ENCODE measurements at places on chromosomes 2 and 18.
A peak's percentile ranks its signal among the peaks of the same experiment; 100 is the strongest.

GRCh38 chr2:128789221-128789620, 470.6 kb upstream of the HS6ST1 start:
- no peak overlapping the region for H3K4me3 ChIP-seq
- H3K36me3 ChIP-seq = no peaks in the 10 kb centered on the region
- peak; percentile 2 for DNase-seq
- no peaks in the 10 kb centered on the region for H3K4me1 ChIP-seq

GRCh38 chr18:42773870-42774269, 341.6 kb downstream of the RIT2 start:
- no peaks in the 10 kb centered on the region for H3K4me1 ChIP-seq
- no peak overlapping the region for H3K27ac ChIP-seq
- no peaks in the 10 kb centered on the region for H3K36me3 ChIP-seq

- H3K27me3 ChIP-seq = peaks cover 27% of the 10 kb centered on the region
- no peaks in the 10 kb centered on the region for H3K4me1 ChIP-seq
- H3K36me3 ChIP-seq = no peaks in the 10 kb centered on the region
- H3K4me3 ChIP-seq = no peak overlapping the region
- no peak overlapping the region for H3K27ac ChIP-seq
- no peak for DNase-seq
Observed at GRCh38 chr2:170241756-170242155, 63.8 kb downstream of the MYO3B start.

DNA sequence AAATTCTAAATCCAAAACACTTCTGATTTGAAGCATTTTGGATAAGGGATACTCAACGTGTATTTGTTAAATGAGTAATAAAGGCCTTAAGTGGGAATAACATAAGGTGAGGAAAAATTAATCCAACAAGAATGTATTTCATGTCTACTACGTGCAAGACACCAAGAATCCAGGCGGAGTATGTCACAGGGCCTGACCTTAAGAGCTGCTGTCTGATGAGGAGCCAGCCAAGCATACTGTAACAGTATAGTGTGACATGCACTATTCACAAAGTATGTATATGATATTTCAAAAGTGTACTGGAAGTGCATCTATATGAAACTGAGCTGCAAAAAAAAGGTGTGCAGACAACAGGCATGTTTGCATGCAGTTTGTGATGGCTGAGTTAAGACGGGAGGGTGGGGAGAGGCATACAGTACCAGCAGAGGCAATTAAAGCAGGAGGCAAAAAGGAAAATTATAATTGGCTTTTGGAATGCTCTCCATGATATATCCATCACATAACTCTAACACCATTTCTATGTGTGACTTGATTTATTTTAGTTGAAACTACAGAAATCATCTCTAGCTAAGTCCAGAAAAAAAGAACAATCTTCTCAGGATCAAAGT, 18.2 kb downstream of the IWS1 start:
- H3K27ac ChIP-seq = no peak overlapping the region
- H3K27me3 ChIP-seq = no peaks in the 10 kb centered on the region
- H3K4me1 ChIP-seq = peaks cover 42% of the 10 kb centered on the region
- DNase-seq = no peak
- H3K4me3 ChIP-seq = no peak overlapping the region
- peaks cover 66% of the 10 kb centered on the region for H3K36me3 ChIP-seq

- no peaks in the 10 kb centered on the region for H3K4me1 ChIP-seq
- no peaks in the 10 kb centered on the region for H3K36me3 ChIP-seq
- no peak for DNase-seq
- no peak overlapping the region for H3K27ac ChIP-seq
- no peaks in the 10 kb centered on the region for H3K27me3 ChIP-seq
Observed at GRCh38 chr2:163859951-163860350, 124.1 kb upstream of the FIGN start.

GRCh38 chr18:13613591-13614501, 112.5 kb downstream of the FAM210A start:
- DNase-seq = no peak
- peaks cover 4% of the 10 kb centered on the region for H3K36me3 ChIP-seq
- peak overlapping the region; percentile 96 for H3K27ac ChIP-seq
- no peaks in the 10 kb centered on the region for H3K27me3 ChIP-seq
- H3K4me3 ChIP-seq = peak overlapping the region; percentile 69

DNA sequence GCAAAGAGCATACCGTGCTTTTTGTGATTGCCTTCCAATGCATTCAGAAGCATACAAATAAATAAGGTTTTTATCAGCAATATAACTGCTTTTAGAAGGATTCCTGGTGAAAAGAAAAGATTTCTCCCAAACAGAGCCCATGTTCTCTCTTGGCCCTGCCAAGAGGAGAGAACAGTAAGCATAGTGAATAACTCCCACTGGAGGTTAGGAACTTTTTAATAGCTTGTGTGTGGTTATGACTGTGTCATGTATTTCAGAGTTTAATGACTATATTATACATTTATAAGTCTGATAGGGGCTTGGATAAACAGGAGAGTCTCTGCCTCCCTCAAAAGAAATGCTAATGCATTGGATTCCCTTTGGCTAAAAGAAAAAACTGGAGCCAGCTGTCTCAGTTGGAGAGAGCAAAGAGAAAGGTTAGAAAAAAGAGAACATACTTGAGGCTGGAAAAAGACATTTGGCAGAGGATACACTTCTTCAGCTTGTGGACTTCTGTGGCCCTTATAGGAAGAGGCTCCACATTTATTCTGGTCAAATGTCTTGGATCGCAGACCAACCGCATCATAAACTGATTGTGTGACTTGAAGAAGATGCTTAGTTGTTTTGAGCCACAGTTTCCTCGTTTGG, 63.0 kb upstream of the SPRED2 start:
- H3K36me3 ChIP-seq = no peaks in the 10 kb centered on the region
- no peaks in the 10 kb centered on the region for H3K4me1 ChIP-seq
- H3K27me3 ChIP-seq = peaks cover 22% of the 10 kb centered on the region
- H3K27ac ChIP-seq = no peak overlapping the region

DNA sequence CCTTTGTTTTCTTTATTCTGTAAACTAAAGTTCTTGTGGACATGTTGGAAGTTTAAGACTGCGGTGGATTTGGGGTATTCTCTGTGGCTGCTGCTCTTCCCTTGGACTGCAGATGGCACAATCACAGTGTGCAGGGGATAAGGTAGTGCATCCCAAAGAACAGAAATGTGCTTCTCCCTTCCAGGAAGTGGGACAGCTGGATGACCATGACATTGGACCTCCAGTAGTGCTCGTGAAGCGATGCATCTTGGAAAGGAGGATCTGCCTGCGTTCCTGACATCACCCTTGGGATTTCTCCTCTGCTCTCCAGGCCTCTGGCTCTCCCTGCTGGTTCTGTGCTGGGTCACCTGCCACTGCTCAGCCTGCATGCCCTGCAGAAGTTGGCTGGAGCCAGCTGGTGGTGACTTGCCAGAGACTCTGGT, 109.9 kb downstream of the SLC4A3 start:
- no peak overlapping the region for H3K27ac ChIP-seq
- no peak for DNase-seq
- H3K4me1 ChIP-seq = no peaks in the 10 kb centered on the region
- H3K4me3 ChIP-seq = no peak overlapping the region
- no peaks in the 10 kb centered on the region for H3K36me3 ChIP-seq

GRCh38 chr18:6270771-6271216, 143.9 kb downstream of the L3MBTL4 start:
- DNase-seq = no peak
- no peak overlapping the region for H3K27ac ChIP-seq
- H3K4me3 ChIP-seq = no peak overlapping the region
- peaks cover 3% of the 10 kb centered on the region for H3K4me1 ChIP-seq
- H3K27me3 ChIP-seq = no peaks in the 10 kb centered on the region

- H3K27me3 ChIP-seq = no peaks in the 10 kb centered on the region
- H3K4me1 ChIP-seq = no peaks in the 10 kb centered on the region
- no peak overlapping the region for H3K4me3 ChIP-seq
- DNase-seq = no peak
Observed at GRCh38 chr2:67323209-67323991, 73.7 kb upstream of the ETAA1 start.

- no peak overlapping the region for H3K27ac ChIP-seq
- no peak overlapping the region for H3K4me3 ChIP-seq
- no peaks in the 10 kb centered on the region for H3K36me3 ChIP-seq
- H3K27me3 ChIP-seq = no peaks in the 10 kb centered on the region
- no peaks in the 10 kb centered on the region for H3K4me1 ChIP-seq
Observed at GRCh38 chr2:117057016-117057415, 757.5 kb upstream of the DDX18 start.

DNA sequence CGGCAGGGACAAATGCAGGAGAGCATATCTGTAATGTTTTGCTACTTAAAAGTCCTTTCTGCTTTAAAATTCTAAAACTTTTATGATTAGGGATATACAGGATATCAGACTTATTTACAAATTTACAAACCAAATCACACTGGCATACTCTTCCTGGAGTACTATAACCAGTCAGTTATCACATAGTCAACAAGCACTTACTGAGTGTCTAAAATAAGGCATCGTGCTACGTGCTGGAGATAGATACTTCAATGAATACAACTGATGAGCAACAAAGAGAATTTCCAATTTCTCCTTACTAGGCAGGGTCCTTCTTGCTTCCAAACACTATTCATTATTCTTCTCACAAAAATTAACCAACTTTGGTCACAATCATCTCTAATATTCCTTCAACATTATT, 113.5 kb downstream of the PLEKHM3 start:
- no peaks in the 10 kb centered on the region for H3K36me3 ChIP-seq
- H3K27me3 ChIP-seq = no peaks in the 10 kb centered on the region
- no peak overlapping the region for H3K4me3 ChIP-seq
- DNase-seq = no peak
- no peaks in the 10 kb centered on the region for H3K4me1 ChIP-seq
- H3K27ac ChIP-seq = no peak overlapping the region

DNA sequence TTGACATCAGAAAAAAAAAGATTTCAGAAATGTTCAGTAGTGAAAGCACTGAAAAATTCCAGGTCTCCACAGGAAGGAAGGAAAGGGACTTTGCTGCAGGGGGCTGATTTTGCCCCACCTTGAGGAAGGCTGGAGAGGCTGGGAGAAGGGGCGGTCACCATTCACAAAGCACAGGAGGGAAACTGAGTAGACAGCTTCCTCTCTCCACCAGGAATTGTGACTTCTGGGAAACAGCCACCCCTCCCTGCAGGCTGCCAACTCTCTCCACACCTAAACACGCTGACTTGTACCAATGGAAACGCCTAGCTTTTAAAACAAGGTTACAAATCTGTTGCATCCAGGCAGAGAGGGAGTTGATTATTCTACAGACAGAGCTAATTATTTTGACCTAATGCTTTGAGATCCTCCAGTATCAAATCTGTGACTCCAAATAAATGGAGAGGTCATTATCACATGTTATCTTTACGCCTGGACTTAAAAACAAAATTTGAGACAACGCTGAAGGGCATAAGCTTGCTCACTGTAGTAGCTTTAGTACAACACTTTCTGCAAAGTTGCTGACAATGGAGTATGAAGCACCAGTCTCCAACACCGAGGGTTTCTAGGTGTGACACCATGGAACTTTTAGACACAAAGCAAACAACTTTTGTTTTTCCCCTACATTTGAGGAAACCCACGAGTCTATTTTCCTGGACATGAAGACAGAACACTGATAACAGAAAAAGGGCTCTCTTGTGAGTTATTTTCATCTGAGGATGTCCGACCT, 42.7 kb downstream of the EPHA4 start:
- H3K27me3 ChIP-seq = peaks cover 1% of the 10 kb centered on the region
- peak overlapping the region; percentile 21 for H3K4me3 ChIP-seq
- no peak for DNase-seq
- H3K36me3 ChIP-seq = peaks cover 6% of the 10 kb centered on the region

- H3K4me3 ChIP-seq = no peak overlapping the region
- H3K27ac ChIP-seq = no peak overlapping the region
- H3K36me3 ChIP-seq = peaks cover 18% of the 10 kb centered on the region
- peaks cover 13% of the 10 kb centered on the region for H3K4me1 ChIP-seq
- no peak for DNase-seq
- no peaks in the 10 kb centered on the region for H3K27me3 ChIP-seq
Observed at GRCh38 chr2:239240414-239240881, 160.4 kb downstream of the HDAC4 start.

DNA sequence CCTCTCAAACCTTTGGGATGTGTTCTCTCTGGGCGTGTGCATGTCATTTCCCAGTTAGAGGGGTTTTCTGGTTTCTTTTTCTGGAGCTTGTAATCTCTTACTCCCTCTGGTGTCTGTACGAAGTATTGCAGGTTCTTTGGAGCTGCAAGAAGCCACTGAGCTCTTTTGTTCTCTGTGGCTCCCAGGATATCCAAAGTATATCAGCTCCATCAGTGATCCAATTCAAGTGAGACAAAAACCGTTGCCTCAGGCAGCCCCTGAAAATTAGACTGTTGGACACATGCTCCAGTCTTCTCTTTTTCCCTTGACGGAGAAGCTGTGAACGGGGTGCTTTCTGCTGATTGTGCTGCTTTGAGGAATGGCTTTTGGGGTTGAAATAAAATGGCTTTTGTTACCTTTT, 59.0 kb upstream of the LDLRAD4 start:
- DNase-seq = no peak
- H3K27me3 ChIP-seq = peaks cover 22% of the 10 kb centered on the region
- H3K27ac ChIP-seq = no peak overlapping the region
- H3K4me3 ChIP-seq = no peak overlapping the region
- peaks cover 14% of the 10 kb centered on the region for H3K36me3 ChIP-seq

GRCh38 chr2:69620870-69621269, 22.7 kb downstream of the AAK1 start:
- no peak for DNase-seq
- no peaks in the 10 kb centered on the region for H3K27me3 ChIP-seq
- H3K4me3 ChIP-seq = no peak overlapping the region
- peaks cover 18% of the 10 kb centered on the region for H3K4me1 ChIP-seq

DNA sequence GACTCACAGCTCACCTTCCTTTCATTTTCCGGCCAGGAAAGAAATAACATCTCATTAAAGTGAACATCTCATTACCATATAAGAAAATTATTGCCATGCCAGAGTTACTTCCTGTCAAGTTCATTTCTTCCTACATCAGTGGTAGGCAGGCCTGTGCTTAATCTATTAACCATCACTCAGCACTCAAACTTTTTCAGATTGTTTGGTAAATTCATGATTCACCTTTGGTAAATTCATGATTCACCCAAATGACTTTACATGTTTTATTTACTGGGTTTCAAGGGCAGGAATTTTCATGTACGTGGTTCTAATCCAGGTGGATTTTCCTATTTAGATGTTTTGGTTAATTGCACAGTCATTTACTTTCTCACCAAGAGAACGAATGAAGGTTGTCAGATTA, 116.5 kb downstream of the CSRNP3 start:
- DNase-seq = no peak
- no peaks in the 10 kb centered on the region for H3K36me3 ChIP-seq
- H3K27ac ChIP-seq = no peak overlapping the region
- H3K4me1 ChIP-seq = no peaks in the 10 kb centered on the region
- H3K27me3 ChIP-seq = no peaks in the 10 kb centered on the region
- no peak overlapping the region for H3K4me3 ChIP-seq

GRCh38 chr2:16223841-16224177, 283.5 kb downstream of the MYCN start:
- H3K27me3 ChIP-seq = no peaks in the 10 kb centered on the region
- H3K27ac ChIP-seq = no peak overlapping the region
- H3K4me3 ChIP-seq = no peak overlapping the region
- no peak for DNase-seq
- H3K36me3 ChIP-seq = no peaks in the 10 kb centered on the region
- H3K4me1 ChIP-seq = no peaks in the 10 kb centered on the region

Data from activated CD4-positive, alpha-beta memory T cell treated with anti-CD3 and anti-CD28 coated beads, Interleukin-2, amount 10 ng/mL, durations not matched to agents 7 days and 5 days (primary cell).